Germinal center (tissue), 1 donor: ENCODE measurements at places on chromosomes 1 and 21.
A peak's percentile ranks its signal among the peaks of the same experiment; 100 is the strongest.

DNA sequence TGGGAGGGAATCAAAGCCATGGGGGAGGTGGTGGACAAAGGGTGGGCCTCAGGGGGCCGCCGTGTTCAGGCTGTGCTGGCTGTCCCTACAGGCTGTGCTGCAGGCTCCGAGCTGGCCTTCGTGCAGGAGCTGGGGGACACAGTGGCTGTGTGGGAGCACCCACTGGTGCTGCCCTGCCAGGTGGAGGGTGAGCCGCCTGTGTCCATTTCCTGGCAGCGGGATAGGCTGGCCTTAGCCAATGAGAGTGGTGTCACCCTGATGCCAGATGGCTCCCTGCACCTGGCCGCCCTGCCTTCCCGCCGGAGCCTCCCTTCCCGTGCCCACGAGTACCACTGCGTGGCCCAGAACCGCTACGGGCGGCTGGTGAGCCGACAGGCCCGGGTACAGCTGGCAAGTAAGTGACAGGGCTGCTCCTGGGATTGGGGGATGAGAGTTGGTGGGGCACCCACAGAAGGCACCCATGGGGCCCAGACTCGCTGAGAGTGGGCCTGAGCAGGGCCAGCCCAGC is 20.2 kb downstream of the SLC27A3 start:
- no peak for DNase-seq

DNA sequence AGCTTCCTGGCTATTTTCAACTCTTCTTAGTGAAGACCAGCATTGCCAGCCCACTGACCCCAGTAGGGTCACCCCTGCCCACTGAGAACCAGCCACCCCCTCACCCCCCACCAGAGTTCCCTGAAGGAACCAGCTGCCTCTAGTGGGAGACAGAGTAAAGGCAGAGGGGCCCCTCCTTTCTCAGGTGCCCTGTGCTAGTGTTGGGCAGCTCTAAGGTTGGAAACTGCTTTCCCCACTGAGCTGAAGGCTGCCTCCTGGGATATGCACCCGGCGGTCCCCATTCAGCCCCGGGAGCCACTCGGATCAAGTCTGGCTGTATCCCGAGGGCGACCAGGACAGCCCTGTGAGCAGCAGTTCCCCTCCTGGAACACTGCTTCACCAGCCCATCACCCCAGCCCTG is 111.0 kb downstream of the PGBD5 start:
- DNase-seq = no peak

- no peak for DNase-seq
These were observed 2.0 kb downstream of the CAMK2N1 start for GRCh38 chr1:20483833-20484518.

- no peak for DNase-seq
These were observed 22.2 kb downstream of the MAPKAPK2 start for GRCh38 chr1:206706806-206707366.

GRCh38 chr1:43853161-43853921 is 80.3 kb upstream of the ARTN start:
- DNase-seq = no peak

GRCh38 chr1:176384841-176385240 is 78.1 kb upstream of the PAPPA2 start:
- DNase-seq = no peak

GRCh38 chr1:229625071-229625914 is 629 bp downstream of the TAF5L start:
- DNase-seq = peak; percentile 76
